Activated T-cell treated with anti-CD3 and anti-CD28 coated beads, Interleukin-2, amount 50 U/mL, for 72 hours (primary cell): ENCODE measurements at places on chromosomes 16 and 17. TPM values are rescaled to one million over a fixed set of nuclear protein-coding genes. Genes with fewer than 3 reads are reported as not detected.

Gene NPW
- 1.5 TPM for total RNA-seq

Gene SULT1A1
- 18.6 TPM for total RNA-seq

Gene G6PC1
- total RNA-seq: not detected

Gene SLC16A11
- 2.0 TPM for total RNA-seq

Gene GPR139
- total RNA-seq: not detected

Gene CSH1
- total RNA-seq: not detected

Gene CTRB1
- total RNA-seq: not detected

Gene SLC47A1
- 0.65 TPM for total RNA-seq

Gene AXIN2
- total RNA-seq: 5.9 TPM

Gene TBC1D3
- total RNA-seq: not detected

Gene EIF3C
- 660 TPM for total RNA-seq

Gene ARHGAP44
- total RNA-seq: not detected

Gene PKMYT1
- 96.1 TPM for total RNA-seq

Gene BCAR1
- total RNA-seq: 1.5 TPM

Gene CYGB
- 0.44 TPM for total RNA-seq

Gene CACNG3
- not detected for total RNA-seq

Gene ZNF200
- total RNA-seq: 15.5 TPM

Gene CHST4
- not detected for total RNA-seq

Gene CIAO2B
- 145 TPM for total RNA-seq

Gene HOXB8
- not detected for total RNA-seq

Gene PLEKHM1
- total RNA-seq: 30.4 TPM

Gene RPRML
- total RNA-seq: not detected

Gene CDC6
- total RNA-seq: 92.6 TPM

Gene TP53TG3
- total RNA-seq: not detected

Gene GOT2
- 81.8 TPM for total RNA-seq

Gene TPSG1
- 0.32 TPM for total RNA-seq

Gene MEIOC
- total RNA-seq: 0.82 TPM

Gene DBNDD1
- 1.4 TPM for total RNA-seq

Gene C17orf100
- total RNA-seq: 1.8 TPM

Gene FAM20A
- total RNA-seq: not detected

Gene KRT20
- total RNA-seq: not detected

Gene AATK
- total RNA-seq: 0.48 TPM
